Mesothelial cell of epicardium (in vitro differentiated cells): ENCODE measurements at places on chromosomes 1 and 21. TPM values are rescaled to one million over a fixed set of nuclear protein-coding genes. Genes with fewer than 3 reads are reported as not detected.
A peak's percentile ranks its signal among the peaks of the same experiment; 100 is the strongest.

GRCh38 chr1:11046270-11046566, 821 bp downstream of the MASP2 start:
- H3K27me3 ChIP-seq, result peaks cover 2% of the 10 kb centered on the region
- no peak overlapping the region for H3K27ac ChIP-seq
- H3K4me3 ChIP-seq, result no peak overlapping the region
- H3K36me3 ChIP-seq, result no peaks in the 10 kb centered on the region

DNA sequence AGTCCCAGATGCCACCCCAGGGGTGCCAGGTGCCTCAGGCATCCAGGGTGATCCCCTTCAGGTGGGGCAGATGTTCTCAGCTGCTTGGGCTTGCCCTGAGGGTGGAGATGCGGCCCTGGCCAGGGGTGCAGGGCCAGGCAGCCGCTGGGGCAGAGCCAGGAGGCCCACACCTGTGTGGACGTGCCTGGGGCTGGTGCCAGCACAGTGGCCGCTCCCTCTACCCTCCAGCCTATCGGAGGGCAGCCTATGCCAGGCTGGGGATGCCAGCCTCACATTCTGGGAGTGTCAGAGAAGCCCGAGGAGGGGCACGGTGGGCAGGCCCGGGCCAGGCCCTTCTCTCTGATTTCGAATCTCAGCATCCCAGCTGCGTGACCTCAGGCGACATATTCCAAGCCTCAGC, 96.5 kb upstream of the WNT4 start:
- peaks cover 4% of the 10 kb centered on the region for H3K27me3 ChIP-seq
- H3K27ac ChIP-seq, result no peak overlapping the region
- H3K4me1 ChIP-seq, result peaks cover 25% of the 10 kb centered on the region
- DNase-seq, result no peak

- no peak overlapping the region for H3K27ac ChIP-seq
- no peaks in the 10 kb centered on the region for H3K36me3 ChIP-seq
- no peaks in the 10 kb centered on the region for H3K27me3 ChIP-seq
- H3K4me1 ChIP-seq, result peaks cover 26% of the 10 kb centered on the region
- no peak for DNase-seq
- no peak overlapping the region for H3K4me3 ChIP-seq
These were observed 176.5 kb downstream of the PSMG1 start for GRCh38 chr21:39006571-39007311.

- no peaks in the 10 kb centered on the region for H3K27me3 ChIP-seq
- H3K4me3 ChIP-seq, result peak overlapping the region; percentile 43
- no peak overlapping the region for H3K27ac ChIP-seq
- no peaks in the 10 kb centered on the region for H3K36me3 ChIP-seq
- peaks cover 10% of the 10 kb centered on the region for H3K4me1 ChIP-seq
These were observed 3.3 kb upstream of the SKI start for GRCh38 chr1:2224631-2225428.

GRCh38 chr1:222167111-222167510, 380.8 kb downstream of the HHIPL2 start:
- peaks cover 4% of the 10 kb centered on the region for H3K27me3 ChIP-seq
- H3K36me3 ChIP-seq, result peaks cover 2% of the 10 kb centered on the region
- no peak overlapping the region for H3K4me3 ChIP-seq
- H3K27ac ChIP-seq, result no peak overlapping the region
- no peak for DNase-seq

DNA sequence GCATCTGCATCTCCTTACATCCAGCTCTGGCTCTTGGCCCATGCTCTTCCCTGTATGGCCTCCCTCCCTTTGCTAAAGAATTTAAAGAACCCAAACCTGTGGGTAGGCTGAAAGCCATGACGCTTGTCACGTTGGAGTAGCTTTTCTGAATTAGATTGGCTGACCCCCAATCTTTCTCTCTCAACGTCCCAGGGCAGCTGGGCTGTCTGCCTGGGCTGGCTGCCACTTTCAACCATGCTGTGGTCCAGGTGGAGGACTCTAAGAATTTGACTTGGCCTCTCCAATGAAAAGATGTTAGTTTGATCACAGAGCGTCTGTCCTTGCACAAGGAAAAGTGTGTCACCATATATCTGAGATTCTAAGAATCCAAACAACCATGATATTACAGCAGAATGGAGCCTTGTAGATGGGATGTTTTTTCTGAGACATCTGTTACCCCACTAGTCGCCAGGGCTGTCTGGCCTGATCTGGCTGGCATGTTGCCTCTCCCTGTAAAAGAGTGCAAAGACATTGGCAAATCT, 6.5 kb upstream of the IGSF3 start:
- H3K4me1 ChIP-seq, result peaks cover 25% of the 10 kb centered on the region
- no peaks in the 10 kb centered on the region for H3K27me3 ChIP-seq
- no peak for DNase-seq
- H3K36me3 ChIP-seq, result no peaks in the 10 kb centered on the region
- H3K27ac ChIP-seq, result peak overlapping the region; percentile 22

DNA sequence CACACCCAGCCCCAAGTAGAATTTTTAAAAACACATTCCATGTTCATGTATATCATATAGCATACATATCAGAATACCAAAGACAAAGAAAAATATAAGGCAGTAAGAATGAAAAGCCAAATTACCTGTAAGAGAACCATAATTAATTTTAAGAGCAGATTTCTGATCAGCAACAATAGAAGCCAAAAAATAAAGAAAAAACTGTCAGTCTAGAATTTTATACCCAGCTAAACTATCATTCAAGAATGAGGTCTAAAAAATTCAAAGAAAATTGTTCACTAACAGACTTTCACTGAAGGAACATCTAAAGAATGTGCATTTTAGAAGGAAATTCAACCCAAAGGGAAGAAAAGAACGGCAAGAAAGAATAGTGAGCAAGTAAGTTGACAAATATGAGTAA, 10.6 kb upstream of the FUCA1 start:
- H3K36me3 ChIP-seq, result peaks cover 7% of the 10 kb centered on the region
- H3K27me3 ChIP-seq, result peaks cover 3% of the 10 kb centered on the region
- H3K4me3 ChIP-seq, result no peak overlapping the region
- no peak overlapping the region for H3K27ac ChIP-seq
- no peaks in the 10 kb centered on the region for H3K4me1 ChIP-seq
- DNase-seq, result no peak

- no peaks in the 10 kb centered on the region for H3K36me3 ChIP-seq
- peak overlapping the region; percentile 88 for H3K27ac ChIP-seq
- no peak for DNase-seq
- no peak overlapping the region for H3K4me3 ChIP-seq
These were observed 240.0 kb downstream of the NUF2 start for GRCh38 chr1:163561580-163562295.

The TARBP1 gene
- total RNA-seq, result 66.0 to 69.8 TPM (median 66.1 TPM) in 3 replicates

The WNT3A gene
- 0.09 to 0.16 TPM in 2 of 3 replicates, not detected in the other for total RNA-seq

The ANKRD34A gene
- total RNA-seq, result 0.86 to 1.9 TPM (median 0.94 TPM) in 3 replicates

The S100A7 gene
- total RNA-seq, result not detected in 3 replicates

The ORC1 gene
- total RNA-seq, result 4.4 to 4.7 TPM (median 4.5 TPM) in 3 replicates

The CYB5RL gene
- total RNA-seq, result 8.5 to 10.4 TPM (median 10.3 TPM) in 3 replicates

The GPR89A gene
- 21.6 to 31.5 TPM (median 26.3 TPM) in 3 replicates for total RNA-seq
